ENCODE measurements at places on chromosomes 2 and 18.

DNA sequence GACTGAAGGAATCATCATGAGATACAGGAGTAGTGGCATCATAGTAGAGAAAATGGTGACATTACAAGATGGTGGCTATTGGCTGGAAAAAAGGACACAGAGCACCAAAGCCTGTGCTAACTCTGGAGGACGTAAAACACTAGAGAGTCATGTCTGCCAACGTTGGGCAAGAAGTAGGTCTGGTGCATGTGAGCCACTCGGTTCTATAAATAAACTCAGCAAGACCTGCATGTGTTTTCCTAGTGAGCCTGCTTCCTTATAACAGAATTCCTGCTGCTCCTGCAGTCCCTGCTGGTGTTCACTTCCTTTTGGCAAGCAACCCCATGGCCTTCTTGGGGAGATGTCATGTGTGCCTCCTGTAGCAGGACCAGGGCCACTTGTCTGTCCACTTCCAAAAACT is 325.2 kb downstream of the OSR1 start:
- DNase-seq: no peak

DNA sequence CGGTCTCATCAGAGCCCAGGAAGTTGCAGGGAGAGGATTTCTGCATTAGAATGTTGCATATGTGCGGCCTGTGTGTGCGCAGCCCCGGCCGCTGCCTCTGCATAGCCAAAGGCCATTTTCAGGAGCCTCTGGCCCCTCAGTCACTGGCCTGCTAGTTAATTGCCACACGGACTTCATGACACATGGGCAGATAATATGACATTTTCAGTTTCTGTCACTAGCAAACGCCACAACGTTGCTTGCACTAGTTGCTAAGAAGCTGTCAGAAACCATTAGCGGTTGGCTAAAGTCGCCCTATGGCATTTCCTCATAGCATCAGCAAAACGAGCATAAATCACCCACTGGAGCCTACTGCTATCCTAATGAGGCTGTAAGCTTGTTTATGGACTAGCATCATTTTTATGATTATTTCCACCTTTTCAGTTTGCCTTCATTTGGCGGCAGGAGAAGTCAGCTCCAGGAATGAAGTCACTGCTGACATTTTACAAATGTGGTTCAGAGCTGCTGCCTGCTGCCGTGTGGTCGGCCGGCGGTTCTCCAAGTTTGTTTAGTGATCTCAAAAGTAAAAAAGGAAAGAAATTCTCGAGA is 73.7 kb downstream of the MEIS1 start:
- no peak for DNase-seq

DNA sequence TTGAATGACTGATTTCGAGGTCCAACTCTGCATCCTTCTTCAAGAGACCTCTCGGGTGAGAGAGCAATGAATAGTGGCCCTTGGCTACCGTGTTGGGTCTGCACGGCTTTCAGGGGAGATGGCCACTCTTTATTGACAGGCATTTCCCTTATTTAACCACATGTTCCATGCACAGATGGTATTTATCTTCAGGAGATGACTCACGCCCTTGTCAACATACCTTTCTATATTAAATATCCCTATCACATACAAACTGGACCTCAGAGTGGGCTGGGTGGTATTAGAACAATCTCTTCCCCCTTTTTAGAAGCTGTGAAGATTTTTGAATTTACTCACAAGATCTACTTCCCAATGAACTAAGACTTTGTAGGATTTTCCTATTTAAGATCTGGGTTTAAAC is 109.6 kb upstream of the CDC42EP3 start:
- no peak for DNase-seq

- DNase-seq: no peak
Measured at GRCh38 chr2:160246356-160246755, 46.3 kb upstream of the ITGB6 start.

- no peak for DNase-seq
Measured at GRCh38 chr2:28155627-28156026, 237.0 kb upstream of the FOSL2 start.

DNA sequence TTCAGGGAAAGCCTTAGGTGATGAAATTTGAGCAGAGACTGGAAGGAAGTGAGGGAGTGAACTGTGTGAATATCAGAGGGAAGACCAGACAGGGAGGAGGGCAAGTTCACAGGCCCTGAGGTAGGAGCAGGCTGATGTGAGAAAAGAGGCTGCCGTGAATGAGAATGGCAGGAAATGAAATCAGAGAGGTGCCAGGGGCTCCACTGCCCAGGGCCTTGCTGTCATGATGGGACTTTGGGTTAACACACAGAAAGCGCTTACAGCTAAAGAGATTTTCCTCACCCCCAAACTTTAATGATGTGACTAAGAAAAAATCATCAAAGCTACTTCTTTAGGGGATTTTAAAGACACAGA is 53.8 kb downstream of the MARCHF4 start:
- DNase-seq: no peak

- no peak for DNase-seq
Measured at GRCh38 chr2:57543211-57543610, 503.4 kb upstream of the VRK2 start.

DNA sequence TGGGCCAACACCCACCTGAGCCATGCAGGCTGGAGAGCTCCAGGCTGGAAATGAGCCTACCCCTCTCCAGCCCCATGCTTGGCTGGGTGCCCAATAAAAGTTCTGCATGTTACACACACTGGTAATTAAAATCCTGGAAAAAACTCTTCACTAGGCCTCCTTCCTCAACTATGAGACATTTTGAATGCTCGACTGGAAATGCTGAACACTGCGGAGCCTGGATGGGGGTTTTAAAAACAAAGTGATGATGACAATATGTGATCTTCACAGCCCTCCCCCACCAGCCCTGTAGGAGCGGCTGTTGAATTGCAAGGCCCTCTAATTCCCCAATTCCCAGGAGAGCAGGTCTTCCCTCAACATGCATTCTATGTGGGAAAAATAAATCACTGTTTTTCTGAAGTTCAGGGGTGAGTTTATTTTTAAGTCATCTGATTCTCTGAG is 179.2 kb downstream of the TTC32 start:
- DNase-seq: no peak

GRCh38 chr2:70069049-70069448 is 18.2 kb upstream of the PCBP1 start:
- peak; percentile 74 for DNase-seq

DNA sequence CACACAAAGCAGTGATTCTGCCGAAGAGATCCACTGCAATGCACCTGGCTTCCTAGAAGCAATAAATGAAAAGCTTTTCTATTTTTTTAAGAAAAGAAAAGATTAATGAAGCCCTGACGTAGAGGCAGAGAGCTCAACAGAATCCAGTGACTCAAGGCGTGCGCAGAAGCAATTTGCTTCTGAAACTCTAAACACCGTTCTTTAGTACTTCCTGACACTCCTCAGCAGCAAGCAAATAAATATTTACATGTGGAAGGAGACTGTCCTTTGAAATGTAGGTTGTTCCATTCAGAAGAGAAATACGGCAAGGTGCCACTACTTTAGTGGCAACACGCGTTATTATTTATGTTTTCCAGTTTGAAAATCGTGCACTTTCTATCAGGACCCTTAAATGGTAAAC is 126.2 kb upstream of the ZNF516 start:
- DNase-seq: no peak

GRCh38 chr2:216559625-216560156 is 61.0 kb downstream of the RPL37A start:
- DNase-seq: no peak

DNA sequence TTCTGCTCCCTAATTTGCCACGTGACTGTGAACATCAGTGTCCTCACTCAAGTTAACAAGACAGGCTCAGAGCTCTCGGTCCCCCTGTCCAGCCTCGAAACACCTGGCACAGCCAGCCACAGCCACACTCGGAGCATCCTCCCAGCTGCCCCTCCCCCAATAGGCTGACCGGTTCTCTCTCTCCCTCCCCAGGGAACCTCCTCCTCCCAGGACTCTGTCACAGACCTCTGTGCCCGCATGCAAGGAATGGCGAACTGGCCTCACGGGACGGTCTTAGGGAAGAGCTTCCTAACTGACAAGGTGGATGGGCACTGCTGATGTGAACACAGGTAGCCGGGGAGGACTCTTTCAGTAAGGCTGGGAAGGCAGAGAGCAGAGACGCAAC is 18.8 kb downstream of the CYP26B1 start:
- DNase-seq: no peak

GRCh38 chr2:72034353-72035095 is 113.1 kb downstream of the CYP26B1 start:
- no peak for DNase-seq

DNA sequence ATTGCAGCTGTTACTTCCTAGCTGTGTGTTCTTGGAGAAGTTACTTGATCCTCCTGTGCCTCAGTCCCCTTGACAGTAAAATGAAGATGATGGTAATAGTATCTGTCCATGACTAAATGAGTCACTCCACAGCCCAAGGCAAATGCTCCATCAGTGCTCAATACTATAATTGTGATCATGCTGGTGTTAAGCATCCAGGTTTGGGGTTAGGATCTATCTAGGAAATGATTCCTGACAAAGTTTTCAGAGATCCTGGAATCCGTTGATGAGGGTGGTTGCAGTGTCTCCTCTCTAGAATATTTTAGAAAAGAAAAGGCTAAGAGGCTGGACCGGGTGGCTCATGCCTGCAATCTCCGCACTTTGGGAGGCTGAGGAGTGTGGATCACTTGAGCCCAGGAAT is 2.7 kb upstream of the PRELID3A start:
- no peak for DNase-seq

DNA sequence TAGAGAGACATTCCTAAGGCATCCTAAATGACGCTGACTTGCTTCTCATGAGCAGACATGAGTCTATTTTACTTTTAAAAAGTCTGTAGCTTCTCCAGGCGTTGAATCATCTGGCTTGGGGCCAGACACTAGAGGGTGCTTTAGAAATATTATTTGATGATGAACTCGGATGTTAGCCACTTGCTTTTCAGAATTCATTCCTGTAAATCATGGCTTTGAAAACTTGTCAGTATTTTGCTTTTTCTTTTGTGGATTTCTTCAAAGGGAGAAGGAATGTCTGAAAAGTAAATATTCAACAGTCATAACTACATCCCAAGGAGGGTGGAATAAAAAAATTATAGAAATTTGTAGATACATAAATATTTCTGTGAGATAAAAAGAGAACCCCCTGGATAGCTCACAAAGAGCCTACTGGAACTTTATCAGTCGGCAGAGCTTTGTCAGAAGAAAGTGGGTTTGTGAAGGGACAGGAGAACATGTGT is 370.8 kb downstream of the OSR1 start:
- DNase-seq: no peak

GRCh38 chr2:195410074-195410671 is 246.9 kb upstream of the SLC39A10 start:
- DNase-seq: no peak

DNA sequence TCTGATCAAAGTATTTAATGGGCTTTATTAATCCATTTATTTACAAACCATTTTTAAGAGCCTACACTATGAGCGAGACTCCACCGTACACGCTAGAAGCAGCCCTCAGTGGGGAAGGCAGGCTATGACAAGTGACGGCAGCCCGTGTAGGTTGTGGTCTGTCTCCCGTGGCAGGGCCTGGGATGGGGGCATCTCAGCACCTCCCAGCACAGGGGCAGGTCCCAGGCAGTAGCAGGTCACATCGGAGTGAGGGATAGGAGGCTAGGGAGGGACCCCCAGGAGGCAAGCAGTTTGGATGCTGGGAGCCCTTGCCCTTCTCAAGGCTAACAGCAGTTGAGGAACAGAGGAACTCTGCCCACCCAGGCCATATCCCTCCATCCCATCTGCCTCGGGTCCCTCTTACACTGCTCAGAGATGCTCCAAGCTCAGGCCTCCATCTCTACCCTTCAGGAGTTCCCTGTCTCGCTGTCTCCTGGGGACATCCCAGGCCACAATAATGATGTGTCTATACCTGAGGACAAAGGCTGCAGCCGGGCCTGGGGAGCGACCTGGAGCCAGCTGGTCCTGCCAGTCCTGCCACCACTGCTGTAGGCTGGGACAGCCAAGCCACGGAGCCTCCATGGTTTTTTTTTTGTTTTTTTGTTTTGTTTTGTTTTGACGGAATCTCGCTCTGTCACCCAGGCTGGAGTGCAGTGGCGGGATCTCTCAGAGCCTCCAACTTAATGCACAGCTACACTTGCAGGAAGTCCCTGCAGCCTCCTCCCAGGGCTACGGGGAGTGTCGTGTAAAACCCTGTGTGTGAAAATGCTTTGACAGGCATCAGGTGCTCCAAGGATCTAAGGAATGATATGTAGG is 92.0 kb downstream of the NDUFA10 start:
- no peak for DNase-seq

GRCh38 chr2:212136216-212136795 is 402.3 kb downstream of the ERBB4 start:
- DNase-seq: no peak

- no peak for DNase-seq
Measured at GRCh38 chr2:99544608-99545007, 54.8 kb upstream of the REV1 start.

- no peak for DNase-seq
Measured at GRCh38 chr2:220046507-220046906, 419.1 kb downstream of the SLC4A3 start.

GRCh38 chr2:54575379-54575888 is 119.3 kb downstream of the SPTBN1 start:
- DNase-seq: no peak
